Muscle of leg (tissue), 16 donors: ENCODE measurements at places on chromosomes 13 and 19. TPM values are rescaled to one million over a fixed set of nuclear protein-coding genes. Genes with fewer than 3 reads are reported as not detected.

The ZSCAN4 gene
- total RNA-seq: not detected

The CLDND2 gene
- 0.44 TPM for total RNA-seq

The TUBB4A gene
- 0.18 TPM for total RNA-seq

The PDE4C gene
- 3.3 TPM for total RNA-seq

The ZNF536 gene
- total RNA-seq: 1.9 TPM

The PROSER1 gene
- 14.6 TPM for total RNA-seq

The SPINT2 gene
- total RNA-seq: 2.6 TPM

The FAM216B gene
- 0.09 TPM for total RNA-seq

The THSD1 gene
- total RNA-seq: 20.7 TPM

The IRGC gene
- not detected for total RNA-seq

The SYNE4 gene
- 0.18 TPM for total RNA-seq

The TEX29 gene
- total RNA-seq: 0.22 TPM

The LIM2 gene
- total RNA-seq: not detected

The TEX101 gene
- not detected for total RNA-seq

The TNPO2 gene
- 19.6 TPM for total RNA-seq

The IZUMO2 gene
- total RNA-seq: not detected

The FEM1A gene
- total RNA-seq: 17.6 TPM

The ZNF534 gene
- total RNA-seq: 0.22 TPM

The CASP14 gene
- total RNA-seq: not detected

The TTC9B gene
- total RNA-seq: 0.09 TPM

The DIAPH3 gene
- total RNA-seq: 4.3 TPM

The LCP1 gene
- 8.6 TPM for total RNA-seq

The KLF1 gene
- 0.31 TPM for total RNA-seq

The DCT gene
- total RNA-seq: 0.18 TPM

The FFAR1 gene
- 0.04 TPM for total RNA-seq

The TMEM86B gene
- total RNA-seq: 1.1 TPM

The PNKP gene
- 20.7 TPM for total RNA-seq

The ZNF682 gene
- total RNA-seq: 4.8 TPM

The TCF3 gene
- total RNA-seq: 73.5 TPM
